Neural progenitor cell (in vitro differentiated cells): ENCODE measurements at places on chromosomes 12 and 14. TPM values are rescaled to one million over a fixed set of nuclear protein-coding genes. Genes with fewer than 3 reads are reported as not detected.

DNA sequence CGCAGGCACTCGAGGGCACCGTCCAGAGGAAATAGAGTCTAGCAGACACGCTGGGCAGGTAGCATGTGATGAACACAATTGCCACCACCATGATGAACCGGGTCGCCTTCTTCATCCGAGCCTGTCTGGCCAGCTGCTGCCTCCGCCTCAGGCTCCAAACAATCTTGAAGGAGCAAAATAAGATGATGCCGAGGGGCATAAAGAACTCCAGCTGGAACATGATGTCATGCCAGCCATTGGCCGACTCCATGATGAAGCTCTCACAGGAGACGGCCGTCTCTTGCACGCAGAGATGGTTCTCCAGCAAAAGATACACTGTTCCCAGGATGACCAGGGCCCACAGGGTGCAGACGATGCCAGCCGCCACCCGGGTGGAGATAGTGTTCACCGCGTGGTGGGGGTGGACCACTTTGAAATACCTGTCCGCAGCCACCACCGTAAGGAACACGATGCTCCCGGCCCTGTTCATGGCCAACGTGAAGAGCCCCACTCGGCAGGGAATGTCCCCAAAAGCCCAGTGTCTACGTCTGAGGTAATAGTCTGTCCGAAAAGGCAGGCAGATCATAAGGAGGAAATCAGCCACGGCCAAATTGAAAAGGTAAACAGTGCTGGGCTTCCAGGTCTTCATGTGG, 945 bp downstream of the HCAR1 start:
- DNase-seq: no peak

DNA sequence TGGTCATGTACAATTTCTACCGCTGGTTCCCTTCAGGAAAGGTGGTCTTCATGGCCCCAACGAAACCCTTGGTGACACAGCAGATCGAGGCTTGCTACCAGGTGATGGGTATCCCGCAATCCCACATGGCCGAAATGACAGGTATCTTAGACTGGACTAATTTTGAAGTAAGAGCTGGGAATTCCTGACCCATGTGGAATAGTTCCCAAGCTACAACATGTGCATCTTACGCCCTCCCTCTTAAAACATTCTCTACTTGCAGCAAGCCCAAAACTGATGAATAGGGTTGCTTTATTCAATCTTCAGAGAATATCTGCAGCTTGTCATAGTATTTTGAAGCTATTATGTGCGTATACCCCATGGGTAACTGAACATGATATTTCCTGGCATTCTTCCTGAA, 669 bp downstream of the FANCM start:
- peak; percentile 3 for DNase-seq

Gene RD3L
- total RNA-seq: not detected in 2 replicates

DNA sequence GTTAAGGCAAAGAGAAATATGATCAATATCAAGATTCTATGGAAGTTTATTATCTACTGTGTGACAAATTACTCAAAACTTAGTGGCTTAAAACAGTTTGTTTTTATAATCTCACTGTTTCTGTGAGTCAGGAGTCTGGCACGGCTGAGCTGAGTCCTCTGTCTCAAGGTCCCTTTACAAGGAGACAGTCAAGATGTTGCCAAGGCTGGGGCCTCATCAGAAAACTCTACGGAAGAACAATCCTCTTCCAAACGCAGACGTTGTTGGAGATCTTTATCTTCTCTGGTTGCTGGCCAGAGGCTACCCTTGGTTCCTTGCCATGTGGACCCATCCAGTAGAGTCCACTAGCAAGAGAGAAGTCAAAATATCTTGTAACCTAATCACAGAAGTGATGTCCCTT, 100.6 kb upstream of the CCND2 start:
- no peak for DNase-seq

Gene ETFBKMT
- 1.5 and 2.7 TPM in 2 replicates for total RNA-seq

DNA sequence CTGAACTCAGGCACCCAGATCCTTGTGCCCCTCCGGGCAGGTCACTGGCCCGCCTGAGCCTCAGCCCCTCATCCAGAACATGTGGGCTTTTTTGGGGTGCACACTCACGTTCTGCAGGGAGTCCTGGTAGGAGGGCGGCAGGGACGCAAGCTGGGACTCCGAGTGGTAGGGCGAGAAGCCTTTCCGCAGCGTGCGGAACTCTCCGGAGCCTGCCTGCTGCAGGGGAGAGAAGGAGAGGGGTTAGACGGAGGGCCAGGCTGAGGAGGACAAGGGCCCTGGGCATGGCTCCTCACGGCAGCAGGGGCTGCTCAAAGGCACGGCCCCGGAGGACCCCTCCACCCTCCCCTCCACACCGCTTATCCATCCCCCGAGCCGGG, 40.8 kb downstream of the CCNK start:
- DNase-seq: no peak
